Foreskin keratinocyte (primary cell): ENCODE measurements at places on chromosomes 1 and 21. TPM values are rescaled to one million over a fixed set of nuclear protein-coding genes. Genes with fewer than 3 reads are reported as not detected.

The IFFO2 gene
- 47.5 and 57.3 TPM in 2 replicates for total RNA-seq

The SYPL2 gene
- total RNA-seq = not detected in 2 replicates

The NRDC gene
- 146 and 157 TPM in 2 replicates for total RNA-seq

The AGBL4 gene
- not detected in 2 replicates for total RNA-seq

The KRTAP19-2 gene
- not detected in 2 replicates for total RNA-seq

The SLFNL1 gene
- 0.03 and 0.04 TPM in 2 replicates for total RNA-seq

The CDC20 gene
- 192 and 269 TPM in 2 replicates for total RNA-seq

The ZBTB8B gene
- under 0.01 TPM in 2 replicates for total RNA-seq

The OLFML2B gene
- 0.18 and 0.31 TPM in 2 replicates for total RNA-seq

The LCE1D gene
- 0.44 TPM in 1 of 2 replicates, not detected in the other for total RNA-seq

The ZNF648 gene
- total RNA-seq = not detected in 2 replicates

The TLR5 gene
- total RNA-seq = 0.32 and 1.1 TPM in 2 replicates
